ENCODE measurements at places on chromosomes 2 and 18. TPM values are rescaled to one million over a fixed set of nuclear protein-coding genes. Genes with fewer than 3 reads are reported as not detected.

Gene FIGN
- 1.2 TPM for total RNA-seq

DNA sequence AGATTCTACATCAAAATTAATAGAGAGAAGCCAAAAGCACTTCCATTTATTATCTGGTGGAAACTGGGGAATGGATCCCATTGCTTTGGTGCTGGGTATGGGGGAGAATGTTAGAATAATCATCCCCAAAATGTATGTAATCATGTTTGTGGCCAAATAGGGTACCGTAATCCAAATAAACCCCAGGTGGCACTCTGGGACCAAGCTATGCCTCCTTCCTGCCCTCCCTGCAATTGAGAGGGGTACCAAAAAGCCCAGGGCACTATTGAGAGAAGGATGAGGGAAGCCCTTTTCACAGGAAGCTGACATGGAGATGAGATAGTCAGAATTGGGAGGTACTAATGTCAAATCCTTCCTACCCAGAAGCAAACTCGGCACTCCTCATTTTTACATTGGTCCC lies 85.7 kb upstream of the NRP2 start:
- DNase-seq, result no peak
- H3K36me3 ChIP-seq, result no peaks in the 10 kb centered on the region
- H3K27me3 ChIP-seq, result no peaks in the 10 kb centered on the region
- no peak overlapping the region for H3K4me3 ChIP-seq
- no peaks in the 10 kb centered on the region for H3K4me1 ChIP-seq
- H3K27ac ChIP-seq, result no peak overlapping the region

Gene KCNS3
- 31.0 TPM for total RNA-seq

Gene TGFA
- 14.2 TPM for total RNA-seq

- no peaks in the 10 kb centered on the region for H3K36me3 ChIP-seq
- no peak overlapping the region for H3K4me3 ChIP-seq
- H3K27ac ChIP-seq, result no peak overlapping the region
- H3K4me1 ChIP-seq, result no peaks in the 10 kb centered on the region
- no peak for DNase-seq
Observed at GRCh38 chr18:78896111-78896905, 83.3 kb upstream of the SALL3 start.

Gene AKAIN1
- not detected for total RNA-seq

All from stomach (tissue), 19 donors.